ENCODE measurements at places on chromosomes 5 and 9. TPM values are rescaled to one million over a fixed set of nuclear protein-coding genes. Genes with fewer than 3 reads are reported as not detected.

Gene TMEM252
- total RNA-seq: not detected

Gene FOXD4
- 0.63 TPM for total RNA-seq

Gene SPATA24
- total RNA-seq: 10.3 TPM

Gene ANKRD34B
- 0.04 TPM for total RNA-seq

Gene PCSK1
- total RNA-seq: 52.6 TPM

Gene C5
- total RNA-seq: 1.9 TPM

Gene C7
- not detected for total RNA-seq

Gene MEIKIN
- not detected for total RNA-seq

Gene ANKRD31
- total RNA-seq: 0.29 TPM

Gene AK3
- 44.5 TPM for total RNA-seq

Gene SLC45A2
- 0.77 TPM for total RNA-seq

Gene CSNK1A1
- total RNA-seq: 212 TPM

Gene KCNV2
- total RNA-seq: 3.1 TPM

Gene WNK2
- total RNA-seq: 1.7 TPM

Gene IFNA2
- not detected for total RNA-seq

Gene ADAMTS12
- total RNA-seq: 2.4 TPM

Gene PFN3
- not detected for total RNA-seq

Gene SPATA31D4
- 0.26 TPM for total RNA-seq

Gene B4GALT1
- 2.8 TPM for total RNA-seq

Gene KIF20A
- 2.2 TPM for total RNA-seq

Gene SV2C
- 14.3 TPM for total RNA-seq

Gene ADAMTS19
- total RNA-seq: 34.7 TPM

Gene ENTPD8
- 0.21 TPM for total RNA-seq

Gene PCDHGA6
- total RNA-seq: 0.36 TPM

Gene PTGR1
- total RNA-seq: 51.5 TPM

Gene UGCG
- total RNA-seq: 24.3 TPM

Gene STPG3
- total RNA-seq: not detected

Gene WDR38
- 0.31 TPM for total RNA-seq

Gene TAL2
- total RNA-seq: 0.64 TPM

Gene RAB3C
- 0.10 TPM for total RNA-seq

Gene DNM1
- 6.9 TPM for total RNA-seq

Gene IFNA13
- not detected for total RNA-seq

Gene ZFP62
- total RNA-seq: 38.2 TPM

Gene SHLD3
- 5.8 TPM for total RNA-seq

Gene TLX3
- not detected for total RNA-seq

Gene RIC1
- 28.3 TPM for total RNA-seq

Gene PCDHGC4
- 2.5 TPM for total RNA-seq

Gene ACSL6
- total RNA-seq: 22.5 TPM

Gene CDO1
- 0.92 TPM for total RNA-seq

Measured in motor neuron (in vitro differentiated cells).